Naive thymus-derived CD8-positive, alpha-beta T cell (primary cell): ENCODE measurements at places on chromosomes 11 and 22.

DNA sequence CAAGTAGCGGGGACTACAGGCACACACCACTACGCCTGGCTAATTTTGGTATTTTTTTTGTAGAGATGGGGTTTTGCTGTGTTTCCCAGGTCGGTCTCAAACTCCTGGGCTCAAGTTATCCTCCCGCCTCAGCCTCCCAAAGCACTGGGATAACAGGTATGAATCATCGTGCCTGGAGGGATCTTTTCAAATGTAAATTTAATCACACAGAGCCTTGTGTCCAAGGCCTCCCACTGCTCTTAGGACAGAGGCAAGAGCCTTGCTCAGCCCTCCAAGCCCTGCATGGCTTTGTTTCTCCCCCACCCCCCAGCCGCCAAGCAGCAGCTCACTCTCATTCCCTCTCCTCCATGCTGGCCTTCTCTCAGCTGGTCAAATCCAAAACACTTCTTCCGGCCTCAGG lies 75.3 kb upstream of the CREB3L1 start:
- no peak for DNase-seq

DNA sequence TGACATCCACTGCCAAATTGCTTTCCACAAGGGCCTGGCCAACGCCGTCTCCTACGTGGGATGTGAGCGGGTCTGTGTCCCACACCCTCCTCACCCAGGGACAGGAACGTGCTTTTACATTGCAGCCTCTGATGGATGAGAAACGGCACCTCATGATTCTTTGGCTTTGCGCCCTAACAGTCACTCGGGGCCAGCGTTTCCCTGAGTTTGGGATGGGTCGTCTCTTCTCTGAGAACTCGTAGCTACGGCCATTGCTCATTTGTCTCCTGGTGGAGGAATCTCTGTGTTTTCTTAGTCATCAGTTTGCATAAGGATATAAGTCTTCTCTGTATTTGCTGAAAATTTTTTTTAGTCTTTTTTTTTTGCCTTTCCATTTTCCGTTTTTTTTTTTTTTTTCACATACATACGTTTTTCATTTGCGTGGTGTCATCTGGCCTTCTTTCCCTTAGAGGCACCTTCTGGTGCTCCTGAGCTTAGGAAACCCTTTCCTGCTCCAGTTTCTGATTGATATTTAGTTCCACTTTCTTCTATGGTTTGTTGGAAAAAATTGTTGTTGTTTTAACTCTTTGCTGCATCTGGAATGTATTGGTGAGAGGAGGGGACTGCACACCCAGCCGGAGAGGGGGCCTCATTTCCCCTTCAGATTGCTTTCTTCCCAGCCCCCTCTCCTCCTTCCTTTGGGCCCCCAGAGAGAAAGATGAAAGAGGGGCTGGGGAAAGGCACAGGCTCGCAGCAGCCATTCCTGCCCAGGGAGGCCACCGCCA lies 12.0 kb downstream of the TNNT3 start:
- no peak for DNase-seq

GRCh38 chr22:20093418-20094196 lies 13.6 kb downstream of the DGCR8 start:
- DNase-seq = no peak

GRCh38 chr11:4018641-4019040 lies 76.0 kb upstream of the RRM1 start:
- no peak for DNase-seq

- no peak for DNase-seq
Measured at GRCh38 chr11:79413268-79413667, 27.6 kb downstream of the TENM4 start.

DNA sequence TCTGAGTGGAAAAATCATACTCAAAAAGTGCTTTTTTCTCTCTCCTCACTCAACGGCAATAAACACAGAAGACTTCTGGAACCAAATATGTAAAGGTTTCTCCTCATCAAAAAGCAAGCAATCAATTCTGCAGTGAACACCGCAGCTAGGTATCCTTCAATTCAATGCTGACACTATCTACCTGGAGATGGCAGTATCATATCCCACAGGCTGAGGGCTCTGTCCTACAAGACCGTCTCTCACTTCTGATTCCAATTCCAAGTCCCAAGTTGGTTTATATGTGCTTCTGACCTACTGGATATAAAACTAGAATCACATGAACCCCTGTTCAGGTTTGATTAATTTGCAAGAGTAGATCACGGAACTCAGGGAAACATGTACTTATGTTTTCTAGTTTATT lies 59.7 kb upstream of the LUZP2 start:
- DNase-seq = no peak

GRCh38 chr22:20863366-20863765 lies 4.6 kb downstream of the SNAP29 start:
- no peak for DNase-seq

- no peak for DNase-seq
Measured at GRCh38 chr11:68037411-68038225, 1.2 kb upstream of the TCIRG1 start.

DNA sequence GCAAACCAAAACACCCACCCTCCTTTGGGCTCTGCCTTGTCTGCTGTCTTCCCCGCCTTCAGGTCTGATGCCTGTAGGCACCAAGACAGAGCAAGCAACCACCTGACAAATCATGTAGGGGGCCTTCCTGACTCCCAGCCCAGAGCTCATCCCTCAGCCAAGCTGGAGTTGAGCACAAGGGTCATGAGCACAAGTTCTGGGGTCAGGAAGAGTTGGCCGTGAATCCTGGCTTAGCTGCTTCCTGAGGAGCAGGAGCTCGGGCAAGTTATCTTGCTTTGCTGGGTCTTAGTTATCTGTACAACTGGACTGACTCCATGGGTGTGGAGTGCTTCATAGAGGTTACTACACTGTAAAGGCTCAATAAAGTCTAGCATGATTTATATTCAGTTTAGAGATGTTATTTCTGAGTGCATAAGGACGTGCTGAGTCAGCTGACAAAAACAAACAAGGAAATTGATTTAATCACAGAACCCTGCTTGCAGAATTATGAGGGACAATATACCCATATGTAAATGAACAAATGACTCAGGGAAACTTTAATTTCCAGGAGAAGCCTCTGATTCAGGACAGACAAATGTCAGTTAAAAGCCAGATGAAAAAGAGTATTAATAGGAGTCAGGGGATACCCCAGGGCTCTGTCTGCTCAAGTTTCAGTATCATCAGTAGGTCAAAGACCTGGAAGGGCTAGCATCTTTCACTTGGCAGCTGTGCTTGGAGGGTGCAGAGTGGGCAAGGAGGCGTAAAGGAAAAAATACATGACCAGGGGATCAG lies 15.0 kb upstream of the APOA1 start:
- no peak for DNase-seq

GRCh38 chr22:32951807-32952153 lies 106.4 kb downstream of the SYN3 start:
- no peak for DNase-seq

GRCh38 chr11:12687740-12688139 lies 13.5 kb downstream of the TEAD1 start:
- no peak for DNase-seq

DNA sequence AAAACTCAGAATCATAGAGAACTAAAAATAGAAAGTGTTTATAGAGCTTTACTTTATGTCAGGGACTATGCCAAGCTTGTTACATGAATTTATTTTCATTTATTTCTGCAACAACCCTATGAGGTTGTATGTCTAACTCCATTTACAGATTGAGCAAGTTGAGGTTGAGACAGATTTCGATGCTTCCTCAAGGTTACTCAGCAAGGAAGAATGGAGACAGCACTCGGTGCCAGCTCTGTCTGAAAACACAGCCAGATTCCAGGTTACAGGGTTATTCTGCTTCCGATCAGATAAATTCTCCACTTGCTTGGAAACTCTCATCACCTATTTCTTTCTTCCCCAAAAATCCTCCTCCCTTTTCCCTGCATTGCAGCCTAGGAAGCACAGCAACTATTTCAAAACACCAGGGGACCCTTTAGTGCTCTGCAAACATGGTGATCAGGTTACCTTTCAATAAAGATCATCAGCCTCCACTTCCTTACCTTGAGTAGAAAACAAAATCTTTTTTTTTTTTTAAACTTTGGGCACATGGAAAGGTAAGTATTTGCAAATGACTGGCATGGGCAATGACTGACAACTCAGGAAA lies 7.0 kb downstream of the MMP3 start:
- DNase-seq = no peak

DNA sequence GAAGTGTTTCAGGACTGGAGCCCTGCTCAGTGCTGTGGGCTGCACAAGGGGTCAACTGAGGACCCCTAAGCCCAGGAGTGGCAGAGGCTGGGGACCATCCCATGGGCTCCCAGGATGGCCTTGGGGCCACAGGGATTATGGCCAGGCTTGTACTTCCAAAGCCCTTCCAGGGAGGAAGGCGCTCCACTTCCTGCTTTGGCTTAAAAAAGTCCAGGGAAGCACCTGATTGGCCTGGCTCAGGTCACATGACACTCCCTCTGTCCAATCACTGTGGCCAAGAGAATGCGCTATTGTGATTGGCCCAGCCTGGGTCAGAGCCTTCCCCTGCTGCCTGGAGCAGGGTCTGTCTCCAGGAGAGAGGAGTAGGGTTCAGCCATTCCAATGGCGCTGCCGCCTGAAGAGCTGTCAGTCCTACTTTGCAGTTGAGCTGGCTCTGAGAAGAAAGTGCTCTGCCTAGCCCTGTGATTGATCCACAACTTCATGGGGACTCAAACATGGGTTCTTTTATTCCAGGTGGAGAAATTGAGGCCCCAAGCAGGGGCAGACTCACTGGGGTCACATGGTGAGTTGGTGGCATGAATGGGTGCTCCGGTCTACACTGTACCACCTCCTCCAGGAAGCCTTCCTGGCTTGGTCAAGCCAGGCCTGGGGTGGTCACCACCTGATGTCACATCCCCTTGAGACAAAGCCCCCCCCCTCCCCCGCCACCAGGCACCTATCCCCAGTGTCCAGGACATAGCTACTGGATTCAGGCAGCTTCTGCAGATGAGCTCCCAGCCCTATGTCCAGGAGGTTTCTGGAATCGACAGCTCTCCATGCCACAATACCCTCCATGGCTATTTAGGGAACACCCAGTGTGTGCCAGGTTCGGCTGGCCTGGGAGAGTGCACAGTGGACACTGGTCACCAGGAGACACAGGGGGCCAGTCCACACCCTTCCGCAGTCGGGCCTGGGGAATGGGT lies 48.2 kb downstream of the RTN4R start:
- DNase-seq = no peak

DNA sequence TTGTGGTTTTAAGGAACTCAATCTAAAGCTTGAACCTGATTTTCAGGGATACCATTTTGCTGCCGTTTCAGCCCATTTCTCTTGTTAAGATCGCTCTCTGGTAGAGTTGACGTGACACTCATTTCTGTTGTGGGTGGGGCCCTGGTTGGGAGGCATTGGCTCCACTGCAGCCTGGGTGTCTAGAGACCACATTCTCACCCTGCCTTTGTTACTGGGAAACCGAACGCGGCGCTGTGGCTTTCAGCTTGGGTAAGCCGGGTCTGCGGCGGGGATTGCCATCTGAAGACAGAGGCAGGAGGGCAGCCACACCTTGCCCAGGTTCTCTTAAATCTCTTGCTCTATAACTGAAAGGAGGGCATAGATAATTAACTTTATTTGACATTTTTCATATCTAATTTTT lies 3.2 kb downstream of the EHF start:
- DNase-seq = no peak

DNA sequence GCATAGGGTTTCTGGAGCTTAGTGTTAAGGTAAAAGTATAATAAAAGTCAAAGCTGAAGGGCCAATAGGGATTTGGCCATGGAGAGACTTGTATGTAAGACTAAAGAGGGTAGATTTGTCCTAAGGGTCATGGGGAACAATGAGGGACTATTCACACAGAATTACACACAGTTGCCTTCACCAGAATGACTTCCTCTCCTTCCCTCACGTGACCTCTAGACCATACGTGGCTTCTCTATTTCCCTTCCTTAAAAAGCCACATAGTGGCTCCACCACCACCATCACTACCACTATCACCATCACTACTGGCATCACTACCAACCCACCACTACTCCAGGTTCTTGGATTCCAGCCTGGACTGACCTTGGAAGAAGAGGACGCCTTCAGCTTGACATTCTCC lies 2.8 kb downstream of the HPX start:
- no peak for DNase-seq
